ENCODE measurements at places on chromosomes 11 and 22.

DNA sequence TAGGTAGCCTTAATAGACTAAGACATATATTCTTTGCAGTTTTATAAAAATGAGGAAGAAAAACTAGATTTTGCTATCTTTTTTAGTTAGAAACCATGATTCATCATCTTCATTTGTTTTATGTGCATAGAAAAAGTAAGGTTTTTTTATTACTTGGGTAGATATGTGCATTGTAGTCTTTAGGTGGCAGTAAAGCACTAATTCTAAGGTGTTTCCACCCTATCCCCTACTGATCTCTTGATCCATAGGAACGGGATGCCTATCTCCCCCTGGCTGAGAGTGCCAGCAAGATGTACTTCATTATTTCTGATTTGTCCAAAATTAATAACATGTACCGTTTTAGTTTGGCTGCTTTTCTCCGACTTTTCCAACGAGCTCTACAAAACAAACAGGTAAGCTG is 148.1 kb downstream of the DYNC2H1 start:
- DNase-seq: no peak

GRCh38 chr11:102592634-102593581 is 32.2 kb downstream of the MMP20 start:
- DNase-seq: no peak

GRCh38 chr11:117881217-117881616 is 4.8 kb upstream of the FXYD6 start:
- DNase-seq: no peak

DNA sequence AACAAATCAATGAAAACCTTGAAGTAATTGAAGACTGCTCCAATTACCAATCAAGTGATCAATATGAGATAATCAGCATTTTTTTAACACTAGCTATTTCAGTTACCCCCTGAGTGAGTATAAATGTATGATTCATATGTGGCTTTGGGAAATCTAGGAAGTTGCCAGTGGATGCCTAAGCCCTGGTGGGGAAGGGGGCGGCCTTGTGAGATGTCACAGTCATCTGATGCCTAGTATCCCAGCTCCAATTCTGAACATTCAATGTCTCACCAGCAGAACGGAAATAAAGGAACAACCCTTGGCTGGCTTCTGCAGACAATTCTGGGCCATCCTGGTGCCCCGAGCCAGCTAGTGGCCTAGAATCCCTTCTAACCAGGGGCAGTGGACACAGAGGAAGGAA is 58.5 kb upstream of the TIMP3 start:
- DNase-seq: no peak

DNA sequence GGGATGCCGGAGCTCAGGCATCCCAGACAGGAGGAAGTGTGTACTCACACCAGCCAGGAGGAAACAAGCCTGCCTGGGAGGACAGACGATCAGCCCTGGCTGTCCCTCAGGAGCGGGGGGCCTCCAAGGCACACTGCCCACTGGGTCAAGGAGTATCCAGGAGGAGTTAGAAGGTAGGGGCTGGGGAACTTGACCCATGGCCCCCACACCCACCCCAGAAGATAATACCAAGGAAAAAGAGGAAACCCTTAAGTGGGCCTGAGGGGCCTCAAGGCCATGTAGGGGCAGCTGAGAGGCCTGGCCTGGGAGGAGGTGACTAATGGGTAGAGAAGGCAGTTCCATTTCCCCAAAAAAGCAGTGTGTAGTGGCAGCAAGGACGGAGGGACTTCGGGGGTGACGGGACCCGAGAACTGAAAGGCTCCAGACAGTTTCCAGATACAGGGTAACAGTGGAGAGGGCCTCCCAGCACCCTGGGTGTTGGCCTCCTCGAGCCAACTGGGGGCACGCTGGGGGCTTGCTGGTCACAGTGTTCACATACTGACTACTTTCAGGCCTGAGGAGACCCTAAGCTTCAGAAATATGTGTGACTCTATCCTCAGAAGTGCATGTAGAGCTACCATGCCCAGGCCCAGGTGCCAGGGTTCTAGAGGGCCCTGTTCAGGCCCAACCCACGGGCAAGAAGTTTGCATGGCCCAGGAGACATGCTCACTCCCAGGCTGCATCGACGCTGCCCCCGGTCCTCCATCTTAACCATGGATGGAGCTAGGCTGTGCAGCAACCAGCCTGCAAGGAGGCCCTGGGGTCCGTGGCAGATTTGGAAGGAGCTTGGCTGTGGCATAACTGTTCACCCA is 75.7 kb upstream of the PITPNB start:
- DNase-seq: no peak

GRCh38 chr22:39616051-39616450 is 45.5 kb downstream of the CACNA1I start:
- DNase-seq: no peak

- DNase-seq: no peak
These were observed 17.4 kb upstream of the MRGPRX1 start for GRCh38 chr11:18956630-18957029.

Measured in NCI-H2081 treated with DMSO at 0.1 percent for 48 hours (cell line).